Activated T-cell treated with anti-CD3 and anti-CD28 coated beads, Interleukin-2, amount 50 U/mL, for 1 hour (primary cell): ENCODE measurements at places on chromosomes 4 and X.

GRCh38 chrX:8783097-8783713, 18.0 kb downstream of the FAM9A start:
- DNase-seq, result peak; percentile 40

GRCh38 chr4:121696170-121696580, 605 bp downstream of the ANXA5 start:
- peak; percentile 60 for DNase-seq

DNA sequence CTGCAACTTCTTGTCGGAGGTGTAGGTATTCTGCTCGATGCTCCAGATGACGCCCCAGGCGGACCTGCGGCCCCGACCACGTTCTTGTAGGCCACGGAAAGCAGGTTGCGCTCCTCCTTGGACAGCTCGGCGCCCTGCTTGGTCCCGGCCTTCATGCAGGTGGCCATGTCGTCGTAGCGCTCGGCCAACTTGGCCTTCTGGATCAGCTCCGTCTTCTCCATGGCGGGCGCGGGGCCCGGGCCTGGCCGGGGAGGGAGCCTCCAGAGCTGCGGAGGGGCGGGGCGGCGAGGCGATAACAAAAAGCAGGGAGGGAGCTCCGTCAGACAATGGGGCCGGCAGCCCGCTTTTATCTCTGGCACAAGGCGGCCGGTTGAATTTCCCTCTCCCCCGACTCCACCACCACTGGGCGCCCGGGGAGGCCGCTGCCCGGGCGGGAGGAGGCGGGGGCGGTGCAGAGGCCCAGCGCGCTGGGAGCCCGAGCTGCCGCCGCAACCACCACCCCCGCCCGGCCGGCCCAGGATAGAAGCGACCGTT, 28.3 kb upstream of the DRP2 start:
- DNase-seq, result no peak

- DNase-seq, result peak; percentile 41
Measured at GRCh38 chr4:36385951-36386571, 104.6 kb downstream of the DTHD1 start.

DNA sequence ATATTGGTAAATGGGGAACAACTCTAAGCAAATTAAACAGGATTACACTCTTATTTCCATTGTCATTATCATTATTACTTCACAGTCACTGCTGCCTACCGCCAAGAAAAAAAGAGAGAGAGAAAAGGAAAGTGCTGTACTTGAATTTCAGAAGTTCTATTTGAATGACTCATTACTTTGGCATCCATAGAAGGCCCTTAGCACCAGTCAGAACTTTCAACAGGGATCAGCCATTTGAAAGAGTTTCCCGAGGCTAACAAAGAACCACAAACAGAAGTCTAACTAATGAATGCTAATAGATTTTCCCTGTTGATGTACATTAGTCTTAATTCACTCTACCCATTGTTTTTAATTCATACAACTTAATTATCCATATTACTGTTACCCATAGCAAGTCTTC, 116.3 kb downstream of the SHROOM4 start:
- no peak for DNase-seq
